ENCODE measurements at places on chromosomes 4 and X.

GRCh38 chr4:2470791-2471190, 1.9 kb downstream of the RNF4 start:
- H3K27me3 ChIP-seq = no peaks in the 10 kb centered on the region
- peaks cover 31% of the 10 kb centered on the region for H3K4me1 ChIP-seq
- no peak for DNase-seq
- peak overlapping the region; percentile 92 for H3K4me3 ChIP-seq
- H3K36me3 ChIP-seq = peaks cover 64% of the 10 kb centered on the region
- H3K27ac ChIP-seq = peak overlapping the region; percentile 96

GRCh38 chr4:158208963-158209640, 1.2 kb upstream of the TMEM144 start:
- H3K36me3 ChIP-seq = no peaks in the 10 kb centered on the region
- no peak overlapping the region for H3K4me3 ChIP-seq
- DNase-seq = no peak
- H3K27ac ChIP-seq = no peak overlapping the region

DNA sequence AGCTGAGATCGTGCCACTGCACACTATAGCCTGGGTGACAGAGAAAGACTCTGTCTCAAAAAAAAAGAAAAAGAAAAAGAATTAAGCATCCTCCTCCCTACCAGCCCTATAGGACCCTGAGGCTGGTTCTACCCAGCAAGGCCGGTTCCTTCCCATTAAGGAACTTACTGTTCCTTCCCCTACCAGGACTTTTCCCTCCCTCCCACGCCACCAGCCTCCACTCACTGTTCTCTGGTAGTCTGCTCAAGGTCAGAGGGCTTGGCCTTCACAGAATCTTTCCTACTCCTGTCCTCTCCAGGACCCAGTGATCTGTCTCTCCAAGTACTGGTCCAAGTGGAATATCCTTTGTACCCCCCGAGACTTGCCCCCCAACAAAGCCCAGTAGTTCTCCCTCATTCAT, 1.4 kb downstream of the GRIPAP1 start:
- peak overlapping the region; percentile 96 for H3K27ac ChIP-seq
- peak overlapping the region; percentile 96 for H3K4me3 ChIP-seq
- no peaks in the 10 kb centered on the region for H3K27me3 ChIP-seq
- DNase-seq = no peak
- H3K4me1 ChIP-seq = peaks cover 33% of the 10 kb centered on the region

DNA sequence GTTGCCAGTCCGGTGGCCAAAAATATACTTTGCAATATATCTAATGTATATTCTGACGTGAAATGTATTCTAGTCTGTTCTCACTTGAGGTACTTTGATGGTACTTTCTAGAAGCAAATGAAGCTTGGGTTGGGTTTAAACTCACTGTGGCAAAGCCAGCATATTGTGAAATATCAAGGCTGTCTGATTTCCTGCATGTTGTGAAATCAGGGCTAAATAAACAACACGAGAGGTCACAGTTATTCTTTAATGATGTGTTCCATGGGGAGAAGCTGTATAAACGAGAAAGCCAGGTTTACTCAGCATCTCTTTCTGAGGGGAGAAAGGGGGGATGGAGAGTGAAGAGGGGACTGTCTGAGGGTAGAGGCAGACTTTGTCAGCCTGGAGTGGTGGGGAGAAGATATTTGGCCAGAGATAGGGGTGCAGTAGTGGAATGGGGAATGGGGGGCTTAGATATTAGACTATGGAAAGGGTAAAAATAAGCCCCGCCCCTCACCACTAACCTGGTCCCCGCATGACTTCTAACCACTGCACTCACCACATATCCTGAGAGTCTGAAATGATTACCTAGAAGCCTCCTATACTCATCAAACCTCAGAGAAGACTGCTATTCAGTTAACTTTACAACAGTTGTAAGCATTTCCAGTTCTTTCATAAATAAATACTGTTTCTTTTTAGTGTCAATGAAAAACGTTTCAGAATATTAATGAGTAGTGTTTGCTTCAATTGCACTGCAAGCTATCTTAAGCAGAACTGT, 5.9 kb upstream of the SCARB2 start:
- H3K4me3 ChIP-seq = no peak overlapping the region
- peaks cover 4% of the 10 kb centered on the region for H3K4me1 ChIP-seq
- no peak for DNase-seq
- no peak overlapping the region for H3K27ac ChIP-seq
- peaks cover 35% of the 10 kb centered on the region for H3K27me3 ChIP-seq

DNA sequence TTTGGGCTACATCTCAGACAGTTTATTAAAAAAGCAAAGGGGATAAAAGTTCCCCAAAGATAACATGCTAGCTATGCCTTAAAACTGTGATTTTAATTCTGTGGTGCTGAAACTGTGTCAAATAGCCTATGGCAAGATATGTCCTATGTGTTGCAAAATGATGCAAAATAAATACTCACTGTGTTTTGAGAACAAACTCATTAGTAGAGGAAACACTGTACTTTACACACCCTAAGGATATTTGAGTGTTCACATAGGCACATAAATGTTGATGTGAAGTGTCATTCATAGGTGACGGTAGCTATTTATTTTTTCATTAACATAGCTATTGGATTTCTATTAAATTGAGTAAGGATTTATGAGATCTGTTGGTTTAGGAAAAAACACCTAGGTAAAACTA, 351.9 kb downstream of the FAT4 start:
- H3K4me1 ChIP-seq = no peaks in the 10 kb centered on the region
- H3K27me3 ChIP-seq = no peaks in the 10 kb centered on the region
- no peak overlapping the region for H3K27ac ChIP-seq
- no peak for DNase-seq

DNA sequence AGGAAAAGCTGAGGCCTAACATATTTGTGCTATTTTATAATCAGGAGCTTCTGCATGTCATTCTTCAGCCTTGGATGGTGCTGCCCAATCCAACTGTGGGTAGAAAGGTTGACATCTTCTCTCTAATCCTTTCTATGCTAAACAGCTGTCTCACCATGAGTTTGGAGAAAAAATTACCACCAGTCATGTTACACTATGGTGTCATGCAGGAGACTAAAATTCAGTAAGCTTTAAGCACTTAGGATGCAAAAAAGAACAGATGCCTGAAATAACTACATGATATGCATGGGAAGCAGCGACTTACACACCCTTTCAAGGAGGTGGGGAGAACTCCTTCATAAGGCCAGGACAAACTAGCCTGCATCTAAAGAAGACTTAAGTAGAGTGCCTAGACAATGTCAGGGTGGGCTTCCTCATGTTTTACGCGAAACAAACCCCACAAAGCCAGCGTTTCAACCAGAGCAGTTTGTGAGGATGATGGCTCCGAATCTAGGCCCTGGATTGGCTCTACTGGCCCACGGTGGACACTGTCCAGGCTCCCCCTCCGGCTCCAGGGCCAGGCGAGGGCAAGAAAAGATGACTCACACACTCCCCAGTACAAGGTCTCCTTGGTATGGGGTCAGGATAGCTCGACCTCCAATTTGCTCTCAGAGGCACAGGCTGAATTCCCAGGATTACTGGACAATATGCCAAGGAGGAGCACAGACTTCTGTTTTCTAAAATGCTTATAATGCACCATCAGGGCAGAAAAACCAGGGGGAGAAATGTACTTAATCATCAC, 45.1 kb downstream of the STX18 start:
- H3K36me3 ChIP-seq = no peaks in the 10 kb centered on the region
- peaks cover 7% of the 10 kb centered on the region for H3K4me1 ChIP-seq
- no peak overlapping the region for H3K27ac ChIP-seq
- DNase-seq = no peak
- no peak overlapping the region for H3K4me3 ChIP-seq
- no peaks in the 10 kb centered on the region for H3K27me3 ChIP-seq

DNA sequence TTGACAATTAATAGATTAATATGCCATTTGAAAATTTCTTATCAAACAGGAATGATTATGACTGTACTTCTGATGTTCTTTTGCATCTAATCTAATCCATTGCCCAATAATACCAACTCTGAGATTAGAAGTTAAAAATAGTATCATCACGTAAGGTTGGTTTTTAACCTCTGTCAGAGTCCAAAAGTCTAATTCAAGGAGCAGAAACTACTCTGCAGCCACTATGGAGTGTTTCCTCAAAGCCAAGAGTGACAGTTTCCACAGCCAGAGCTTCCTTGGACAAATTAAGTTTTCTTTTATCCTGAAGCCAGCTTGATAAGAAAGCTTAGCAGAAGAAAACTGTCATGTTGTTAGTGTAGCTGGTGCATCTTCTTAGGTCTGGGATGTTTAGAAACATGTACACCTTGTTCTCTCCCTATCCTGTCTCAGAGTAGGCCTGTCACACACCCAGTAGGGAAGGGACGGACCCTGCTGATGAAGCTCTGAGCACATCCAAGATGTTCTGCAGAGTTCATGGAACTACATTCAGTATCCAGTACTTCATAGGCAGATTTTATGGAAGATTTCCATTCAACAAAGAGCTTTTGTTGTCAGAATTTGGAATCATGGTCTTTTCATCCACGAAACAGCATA, 20.4 kb upstream of the PI4K2B start:
- no peaks in the 10 kb centered on the region for H3K27me3 ChIP-seq
- H3K36me3 ChIP-seq = no peaks in the 10 kb centered on the region
- H3K4me3 ChIP-seq = no peak overlapping the region

DNA sequence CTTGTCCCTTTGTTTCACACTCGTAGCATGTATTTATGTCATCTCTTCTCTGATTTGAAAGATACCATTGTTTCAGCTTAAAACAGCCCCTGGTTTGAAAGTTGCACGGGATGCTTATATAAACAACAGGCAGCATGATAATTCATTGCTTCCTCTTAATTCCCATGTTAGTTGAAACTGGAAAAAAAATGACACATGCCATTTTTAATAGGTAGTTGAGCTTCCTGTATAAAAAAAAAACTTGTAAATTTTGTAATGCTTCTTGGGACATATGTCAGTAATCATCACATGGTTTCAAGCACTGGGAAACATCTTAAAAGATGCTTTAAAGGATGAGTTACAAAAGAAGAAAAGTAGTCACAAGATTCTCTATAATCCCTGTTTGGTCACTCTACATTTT, 243.0 kb downstream of the PALLD start:
- H3K4me1 ChIP-seq = no peaks in the 10 kb centered on the region
- H3K4me3 ChIP-seq = no peak overlapping the region
- H3K36me3 ChIP-seq = no peaks in the 10 kb centered on the region

- no peak overlapping the region for H3K27ac ChIP-seq
- H3K27me3 ChIP-seq = no peaks in the 10 kb centered on the region
- H3K36me3 ChIP-seq = no peaks in the 10 kb centered on the region
- H3K4me1 ChIP-seq = no peaks in the 10 kb centered on the region
Measured at GRCh38 chr4:71827826-71828225, 43.9 kb upstream of the GC start.

DNA sequence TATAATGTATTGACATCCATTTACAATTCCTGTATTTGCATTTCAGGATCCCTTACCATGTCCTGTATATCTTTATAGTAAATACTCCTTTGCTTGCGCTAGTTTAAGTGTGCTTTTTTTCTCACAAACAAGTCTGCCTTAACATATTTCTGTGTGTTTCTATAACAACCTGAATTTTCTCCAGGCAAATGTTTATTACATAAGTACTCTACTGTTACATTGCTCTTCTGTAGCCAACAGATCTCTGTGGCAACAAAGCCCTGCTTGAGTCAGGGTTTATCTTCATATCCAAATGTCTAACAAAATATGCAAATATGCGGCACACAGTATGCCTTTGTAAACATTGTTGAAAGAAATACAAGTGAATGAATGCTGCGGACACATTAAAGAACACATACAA, 625.5 kb downstream of the TLL1 start:
- no peaks in the 10 kb centered on the region for H3K36me3 ChIP-seq
- no peak for DNase-seq
- H3K4me1 ChIP-seq = no peaks in the 10 kb centered on the region
- H3K4me3 ChIP-seq = no peak overlapping the region
- H3K27me3 ChIP-seq = no peaks in the 10 kb centered on the region
- no peak overlapping the region for H3K27ac ChIP-seq

- H3K27me3 ChIP-seq = no peaks in the 10 kb centered on the region
- H3K4me1 ChIP-seq = no peaks in the 10 kb centered on the region
- DNase-seq = no peak
- no peaks in the 10 kb centered on the region for H3K36me3 ChIP-seq
- no peak overlapping the region for H3K4me3 ChIP-seq
Measured at GRCh38 chr4:182683661-182684060, 233.5 kb downstream of the DCTD start.

DNA sequence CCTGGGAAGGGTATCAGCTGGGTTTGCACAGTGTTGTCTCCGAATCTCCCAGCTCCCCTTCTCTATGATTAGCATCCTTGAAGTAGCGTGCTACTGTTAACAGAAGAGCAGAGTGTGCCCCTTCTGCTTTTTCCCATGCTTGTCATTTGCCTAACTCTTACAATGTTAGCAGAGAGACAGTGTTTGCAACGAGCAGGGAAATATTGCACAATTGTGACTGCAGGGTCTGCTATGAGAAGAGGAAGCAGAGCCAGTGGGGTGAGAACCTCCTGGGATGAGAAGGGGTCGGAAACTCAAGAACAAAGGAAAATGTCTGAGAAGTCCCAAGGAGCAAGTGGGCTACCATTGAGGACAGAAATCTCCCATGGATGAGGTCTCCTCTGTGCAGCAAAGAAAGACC, 7.8 kb upstream of the CHRNA9 start:
- H3K27me3 ChIP-seq = peaks cover 6% of the 10 kb centered on the region
- H3K4me3 ChIP-seq = no peak overlapping the region
- H3K27ac ChIP-seq = no peak overlapping the region

DNA sequence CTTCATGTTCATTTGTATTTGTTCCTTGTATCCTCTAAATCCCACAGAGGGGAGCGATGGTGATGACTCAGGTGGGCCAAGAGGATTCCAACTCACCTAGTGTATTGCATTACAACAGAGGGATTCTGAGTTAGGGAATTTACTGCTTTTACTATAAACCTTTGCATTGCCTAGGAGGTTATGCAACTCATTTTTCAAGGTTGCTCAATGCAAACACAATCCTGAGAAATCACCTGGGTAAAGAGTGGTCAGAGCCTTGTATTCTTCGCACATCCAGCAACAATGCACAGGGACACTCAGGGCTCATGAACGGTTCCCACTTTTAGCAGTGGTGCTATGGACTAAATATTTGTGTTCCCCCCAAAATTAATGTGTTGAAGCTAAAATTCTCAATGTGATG, 28.6 kb upstream of the LSM6 start:
- no peak overlapping the region for H3K27ac ChIP-seq
- H3K27me3 ChIP-seq = peaks cover 1% of the 10 kb centered on the region
- no peaks in the 10 kb centered on the region for H3K36me3 ChIP-seq
- DNase-seq = no peak
- no peaks in the 10 kb centered on the region for H3K4me1 ChIP-seq

All from activated T-helper 2 cell treated with anti-CD3 and anti-CD28 coated beads, Interferon-gamma antibody, Interleukin-2, Interleukin-4, amounts not matched to agents 10 μg/mL and 5 μg/mL and 100 μg/mL, durations not matched to agents 14 hours and 24 hours and 36 hours (primary cell).